ENCODE measurements at places on chromosomes 1 and 21.
A peak's percentile ranks its signal among the peaks of the same experiment; 100 is the strongest.

GRCh38 chr21:17371450-17371849 is 141.4 kb upstream of the CXADR start:
- DNase-seq, result peak; percentile 75

DNA sequence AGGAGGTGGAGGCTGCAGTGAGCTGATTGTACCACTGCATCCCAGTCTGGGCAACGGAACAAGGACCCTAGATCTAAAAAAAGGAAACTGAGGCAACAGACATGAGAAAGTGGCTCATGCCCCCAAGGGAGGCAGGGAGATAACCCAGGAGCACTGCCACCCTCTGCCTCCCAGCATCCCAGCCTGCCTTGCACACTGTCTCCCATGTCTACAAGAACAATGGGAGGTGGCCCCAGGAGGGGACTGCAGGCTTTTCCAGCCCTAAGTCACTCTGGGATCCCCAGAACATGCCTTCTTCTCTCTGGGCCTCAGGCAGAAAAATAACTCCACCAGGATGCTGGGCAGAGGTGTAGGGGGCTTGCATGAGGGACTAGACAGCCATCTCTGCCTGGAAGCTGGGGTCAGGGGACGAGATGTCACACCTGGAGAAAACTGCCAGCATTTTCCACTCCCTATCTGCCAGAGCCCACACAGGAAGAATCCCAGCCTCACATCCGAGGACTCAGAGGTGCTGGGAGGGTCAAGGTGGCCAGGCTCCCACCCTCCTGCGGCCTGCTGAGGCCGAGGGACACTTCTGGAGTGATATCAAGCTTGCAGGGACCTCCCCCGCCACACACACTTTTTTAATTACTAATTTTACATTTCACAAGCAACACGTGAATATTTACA is 21.4 kb downstream of the RUNX3 start:
- no peak for DNase-seq

- no peak for DNase-seq
Observed at GRCh38 chr21:42705746-42706374, 52.4 kb downstream of the PDE9A start.

GRCh38 chr21:42397746-42398394 is 2.0 kb upstream of the TMPRSS3 start:
- DNase-seq, result no peak

- DNase-seq, result no peak
Observed at GRCh38 chr1:14626869-14627607, 28.6 kb downstream of the KAZN start.

DNA sequence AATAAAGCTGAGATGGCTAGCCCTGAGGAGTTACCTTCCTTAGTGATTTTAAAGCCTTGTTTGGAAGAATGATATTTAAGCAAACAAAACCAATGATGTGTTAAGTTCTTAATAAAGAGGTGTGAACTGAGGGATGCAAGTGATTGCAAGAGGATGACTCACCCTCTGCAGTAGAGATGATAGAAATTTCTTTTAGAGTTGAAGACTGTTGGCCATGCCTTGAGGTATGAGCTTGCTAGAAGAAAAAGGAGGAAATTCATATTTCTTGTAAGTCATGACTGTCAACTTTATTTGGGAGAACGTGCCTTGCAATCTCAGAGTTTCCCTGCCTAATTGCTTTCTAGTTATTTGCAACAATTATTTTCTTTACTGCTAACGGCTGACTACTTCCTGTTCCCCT is 94.7 kb downstream of the PLA2G4A start:
- DNase-seq, result no peak

- no peak for DNase-seq
Observed at GRCh38 chr1:115105831-115106230, 16.5 kb upstream of the TSPAN2 start.

DNA sequence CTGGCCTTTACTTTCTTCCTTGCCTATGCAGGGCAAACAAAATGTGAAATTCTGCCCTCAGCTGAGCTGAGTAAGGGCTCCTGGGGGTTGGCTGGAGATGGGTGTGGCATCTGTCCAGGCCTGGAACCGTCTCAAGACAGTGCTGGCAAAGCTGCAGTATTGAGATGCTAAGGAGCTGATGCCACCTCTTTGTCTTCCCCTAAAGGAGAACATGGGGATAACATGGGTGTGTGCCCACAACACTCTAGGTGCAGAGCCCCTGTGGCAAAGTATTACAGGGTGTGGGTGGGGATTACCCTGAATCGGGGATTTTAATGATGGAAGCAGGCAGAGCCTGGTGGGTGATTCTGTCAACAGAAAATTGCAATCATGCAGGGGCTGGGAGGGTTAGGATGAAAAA is 2.5 kb upstream of the ST3GAL3 start:
- DNase-seq, result peak; percentile 74

DNA sequence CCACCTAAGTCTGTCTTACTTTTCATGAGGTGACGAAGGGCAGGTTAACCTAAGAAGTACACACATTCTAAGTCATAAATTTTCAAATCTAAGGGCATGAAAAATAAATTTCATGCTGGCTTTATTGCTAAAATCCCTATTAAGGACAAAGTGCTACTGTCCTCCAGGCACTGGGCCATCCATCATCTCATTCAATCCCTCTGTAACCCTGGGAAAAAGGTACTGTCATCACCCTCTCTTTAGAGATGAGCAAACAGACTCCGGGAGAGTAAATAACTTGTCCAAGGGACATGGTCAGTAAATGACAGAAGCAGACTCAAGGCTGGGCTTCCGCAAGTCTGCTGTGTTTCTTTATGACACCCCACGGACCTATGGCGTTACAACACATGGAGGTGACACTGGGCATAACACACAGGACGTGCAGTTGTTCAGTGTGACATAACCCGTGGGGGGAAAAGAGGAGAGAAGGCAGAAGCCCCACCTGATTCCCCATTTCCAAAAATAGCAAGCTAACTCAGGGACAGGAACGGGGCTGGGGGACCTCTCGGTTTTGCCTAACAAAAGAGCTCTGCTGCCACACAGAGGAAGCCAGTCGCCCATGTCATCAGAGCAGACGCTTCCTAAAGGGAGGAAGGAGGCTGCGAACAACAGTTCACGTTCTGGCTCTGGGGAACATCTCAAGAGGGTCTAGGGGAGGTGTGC is 12.5 kb upstream of the SRM start:
- DNase-seq, result no peak

GRCh38 chr1:62230718-62231117 is 36.1 kb downstream of the L1TD1 start:
- DNase-seq, result peak; percentile 57

- DNase-seq, result no peak
Observed at GRCh38 chr21:15272171-15272570, 207.4 kb upstream of the NRIP1 start.

GRCh38 chr1:163443863-163444262 is 122.1 kb downstream of the NUF2 start:
- DNase-seq, result no peak

GRCh38 chr21:10464975-10465374 is 56.4 kb upstream of the TPTE start:
- DNase-seq, result no peak

DNA sequence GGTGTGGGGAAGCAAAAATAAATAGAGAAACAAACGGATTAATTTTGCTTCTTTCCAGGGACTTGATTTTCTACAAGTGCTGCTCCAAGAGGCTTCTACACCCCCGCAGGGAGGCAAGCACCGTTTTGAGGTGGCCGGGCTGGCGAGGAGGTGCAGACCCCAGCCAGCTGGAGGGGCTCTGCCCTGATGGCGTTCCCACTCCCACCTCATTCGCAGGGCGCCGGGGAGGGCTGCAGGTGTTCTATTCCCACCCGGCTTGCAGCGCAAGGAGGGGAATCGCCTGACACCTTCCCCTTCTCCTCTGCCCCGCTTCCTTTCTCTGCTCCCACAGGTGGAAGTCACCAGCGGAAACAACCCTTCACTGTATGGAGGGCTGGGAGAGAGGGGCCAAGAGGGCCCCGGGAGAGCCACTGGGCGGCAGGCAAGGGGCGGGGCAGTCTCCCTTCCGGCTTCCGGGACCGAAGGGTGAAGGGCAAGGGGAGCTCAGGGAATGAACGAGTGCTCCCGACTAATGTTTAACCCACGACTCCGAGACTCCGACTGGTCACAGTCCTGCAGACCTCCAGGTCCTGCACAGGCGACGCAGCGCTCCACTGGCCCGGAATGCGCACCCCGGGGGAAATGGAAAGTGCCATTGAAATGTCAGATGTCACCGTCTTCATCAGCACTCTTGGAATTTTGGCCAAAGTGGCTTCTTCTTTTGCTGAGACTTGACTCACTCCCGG is 29.1 kb downstream of the TEX35 start:
- no peak for DNase-seq

GRCh38 chr1:186327331-186327730 is 47.7 kb downstream of the TPR start:
- DNase-seq, result no peak

GRCh38 chr1:182279302-182279701 is 112.3 kb downstream of the GLUL start:
- no peak for DNase-seq

DNA sequence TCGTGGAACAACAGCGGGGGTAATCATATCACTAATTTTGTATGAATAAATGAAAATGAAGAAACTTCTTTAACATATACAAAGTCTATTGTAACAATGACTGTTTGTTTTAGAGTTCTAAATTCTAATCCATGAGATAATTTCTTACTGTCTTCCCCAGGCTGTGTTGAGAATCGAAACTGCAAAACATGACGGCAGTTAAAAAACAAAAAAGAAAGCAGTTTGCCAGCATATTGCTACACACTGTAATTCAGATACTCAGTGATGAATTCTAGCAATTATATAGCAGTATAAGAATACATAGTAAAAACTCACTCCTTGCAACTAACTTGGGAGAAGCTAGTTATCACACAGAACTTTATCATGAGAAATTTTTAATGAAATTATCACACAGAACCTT is 22.1 kb downstream of the INSL5 start:
- DNase-seq, result peak; percentile 35

GRCh38 chr1:169586395-169587255 is at the start of gene F5:
F5 (minus strand) TSS chr1:169586481; CDS start chr1:169586386, 95 bp downstream.
- DNase-seq, result peak; percentile 54

GRCh38 chr1:164417016-164417704 is 141.8 kb upstream of the PBX1 start:
- DNase-seq, result no peak

DNA sequence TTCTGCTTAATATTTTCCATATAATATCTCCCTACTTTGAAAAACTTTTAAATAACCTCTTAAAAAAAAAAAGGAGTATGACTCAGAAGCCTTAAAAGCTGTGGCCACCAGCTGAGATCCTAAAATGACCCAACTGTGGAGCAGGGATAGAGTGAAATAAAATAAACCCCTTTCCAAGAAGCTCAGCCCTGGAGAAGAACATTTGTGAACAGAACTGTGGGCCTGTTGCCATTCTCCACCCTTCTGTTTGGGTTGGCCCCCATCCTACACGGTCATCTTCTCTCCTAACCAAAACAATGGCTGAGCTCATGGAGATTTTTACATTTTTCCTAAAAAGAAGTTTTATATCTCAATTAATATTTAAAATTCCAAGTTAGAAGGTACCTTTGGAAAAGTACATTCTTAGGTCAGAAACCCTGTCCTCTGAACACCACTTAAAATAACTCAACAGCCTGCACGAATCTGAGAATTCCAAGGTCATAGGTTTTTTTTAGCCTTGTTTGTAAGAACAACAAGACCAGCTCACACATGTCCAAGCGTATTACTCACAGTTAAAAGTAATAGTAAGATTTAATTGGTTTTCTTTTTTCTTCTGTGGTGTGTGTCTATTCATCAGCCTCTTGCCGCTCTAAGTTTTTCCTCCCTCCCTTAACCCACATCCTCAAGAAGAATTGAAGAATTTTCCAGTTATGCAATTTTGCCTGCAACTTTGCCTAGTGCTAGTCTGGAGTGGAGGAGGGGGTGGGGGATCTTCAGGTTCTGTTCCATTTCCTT is 107.7 kb upstream of the ERRFI1 start:
- peak; percentile 98 for DNase-seq

GRCh38 chr1:201882665-201883132 is 6.0 kb upstream of the SHISA4 start:
- peak; percentile 85 for DNase-seq

DNA sequence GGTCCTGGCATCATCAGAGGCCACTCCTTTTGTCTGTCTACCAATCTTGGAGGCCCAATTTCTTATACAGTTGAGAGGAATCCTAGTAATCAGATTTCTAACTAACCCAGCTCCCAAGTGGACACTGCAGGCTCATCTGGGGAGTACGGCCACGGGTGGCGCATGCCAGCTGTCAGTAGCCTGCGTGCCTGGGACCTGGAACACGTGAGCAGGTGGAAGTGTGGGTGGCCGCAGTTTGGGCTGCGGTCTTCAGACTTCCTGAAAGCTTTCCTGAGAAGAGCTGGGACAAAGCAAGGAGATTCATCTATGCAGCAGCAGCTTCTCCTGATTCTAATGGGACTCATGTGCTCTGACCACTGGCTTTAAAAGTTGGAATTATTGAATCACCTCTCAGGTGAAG is 12.4 kb downstream of the ADORA3 start:
- no peak for DNase-seq

DNA sequence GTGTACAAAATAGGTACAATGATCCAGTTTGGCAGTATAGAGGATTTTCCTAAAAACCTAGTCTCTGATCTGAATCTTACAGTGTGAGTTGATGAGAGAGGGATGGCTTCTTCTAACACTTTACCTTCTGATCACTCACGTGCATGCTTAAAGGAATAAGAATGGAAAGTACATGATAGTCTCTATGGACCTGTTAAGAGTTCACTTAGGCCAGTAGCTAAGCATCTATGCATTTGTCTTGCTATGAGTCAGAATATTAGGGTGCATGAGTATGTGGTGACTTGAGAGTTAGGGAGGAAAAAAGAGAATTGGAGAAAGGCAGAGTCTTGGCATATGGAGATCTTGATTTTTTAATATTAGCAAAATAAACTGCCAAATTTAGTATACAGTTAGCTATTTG is 206.3 kb downstream of the COL11A1 start:
- DNase-seq, result peak; percentile 46

GRCh38 chr1:38834221-38834782 is 25.3 kb downstream of the RRAGC start:
- DNase-seq, result peak; percentile 18

DNA sequence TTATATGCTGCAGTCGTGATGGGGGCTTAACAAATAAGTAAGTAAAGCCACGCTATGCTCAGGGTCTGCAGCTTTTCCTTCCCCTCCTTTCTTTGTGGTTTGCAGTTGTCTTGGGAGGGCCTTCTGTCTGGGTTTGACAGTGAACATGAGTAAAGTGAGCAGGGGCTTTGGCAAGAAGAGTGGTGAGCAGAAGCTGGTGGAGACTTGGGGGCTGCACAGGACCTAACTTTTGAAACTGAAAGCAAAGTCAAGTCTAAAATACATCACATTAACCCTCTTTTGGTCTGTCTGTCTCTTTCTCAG is 368.6 kb upstream of the VAMP3 start:
- DNase-seq, result no peak

- no peak for DNase-seq
Observed at GRCh38 chr1:111218701-111219556, 8.6 kb upstream of the CHI3L2 start.

DNA sequence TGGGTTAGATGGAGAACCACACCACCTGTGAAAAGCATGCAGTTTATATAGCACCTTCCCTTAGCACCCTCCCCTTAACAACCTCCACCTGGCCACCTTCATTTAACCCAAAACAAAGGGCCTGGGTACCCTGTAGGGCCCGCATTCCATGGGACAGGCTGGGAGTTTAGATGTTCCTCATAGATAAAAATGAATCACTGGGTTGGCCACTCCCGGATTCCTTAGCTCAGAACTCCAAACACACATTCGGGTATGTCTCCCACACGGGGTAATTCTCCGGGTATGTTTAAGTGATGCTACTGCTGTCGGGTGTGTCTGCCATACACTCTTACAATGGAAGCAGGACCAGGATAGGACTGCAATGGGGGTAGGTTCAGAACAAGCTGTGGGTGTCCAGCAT is 43.9 kb upstream of the FOXO6 start:
- DNase-seq, result no peak

- DNase-seq, result no peak
Observed at GRCh38 chr1:41385398-41386195, 24.4 kb downstream of the FOXO6 start.

All from fibroblast of mammary gland (primary cell).